Breast epithelium (tissue), 4 donors: ENCODE measurements at places on chromosomes 1 and 21. TPM values are rescaled to one million over a fixed set of nuclear protein-coding genes. Genes with fewer than 3 reads are reported as not detected.

DNA sequence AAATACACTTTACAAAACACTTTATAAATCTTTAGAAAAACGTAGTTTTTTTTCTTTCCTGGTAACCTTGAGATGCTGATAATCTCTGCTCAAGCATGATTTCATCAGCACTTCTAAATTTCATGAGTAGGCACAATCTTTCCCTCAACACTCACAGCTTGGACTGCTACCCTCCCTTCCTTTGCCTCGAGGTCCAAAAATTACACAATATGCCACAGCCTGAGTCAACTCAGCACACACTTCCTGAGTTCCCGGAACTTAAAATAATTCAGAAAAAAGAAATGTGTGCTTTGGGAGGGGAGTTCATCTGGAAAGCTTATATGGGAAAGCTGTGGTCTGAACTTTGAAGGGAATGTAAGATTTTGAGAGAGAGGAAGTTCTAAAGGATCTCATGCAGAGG lies 5.9 kb downstream of the CLCA2 start:
- DNase-seq: no peak

DNA sequence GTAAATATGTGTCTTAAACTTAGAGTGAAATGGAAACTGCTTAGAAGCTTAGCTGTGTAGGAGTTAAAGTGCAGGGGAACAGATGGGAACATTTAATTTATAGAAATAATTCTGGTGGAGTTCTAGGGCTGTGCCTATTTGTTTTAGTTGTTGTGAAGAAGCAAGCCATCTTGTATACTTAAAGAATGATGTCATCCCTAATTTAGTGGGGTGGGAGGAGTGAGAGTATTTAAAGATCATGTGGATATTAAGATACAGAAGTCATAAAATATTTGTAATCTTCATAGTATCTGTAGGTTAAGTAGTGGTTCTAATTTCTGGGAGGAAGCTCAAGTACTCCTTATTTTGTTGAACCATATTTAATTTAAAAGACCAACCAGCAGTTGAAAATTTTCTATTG lies 41.5 kb downstream of the BACH1 start:
- DNase-seq: no peak

DNA sequence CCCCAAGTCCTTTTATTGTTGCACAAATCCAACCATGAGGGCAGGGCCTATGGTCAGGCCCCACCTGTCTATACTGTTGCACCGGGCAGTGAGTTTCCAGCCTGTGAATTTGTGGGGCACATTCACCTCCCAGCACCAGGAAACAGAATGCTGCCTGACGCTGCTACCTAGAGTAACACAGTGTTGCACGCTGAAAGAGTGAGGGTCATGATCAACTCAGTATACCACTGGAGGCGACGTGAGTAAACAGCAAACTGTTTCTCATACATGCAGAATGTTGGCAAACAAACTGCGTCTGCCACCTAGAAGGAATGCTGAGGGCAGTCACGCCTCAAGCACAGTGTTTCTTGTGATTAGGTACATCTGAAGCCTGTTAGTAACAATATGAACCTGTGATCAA lies 13.4 kb upstream of the LRRC47 start:
- DNase-seq: no peak

The SLFNL1 gene
- 0.16 TPM for total RNA-seq

The JAM2 gene
- 16.1 TPM for total RNA-seq
